ENCODE measurements at places on chromosomes 13 and 19.
A peak's percentile ranks its signal among the peaks of the same experiment; 100 is the strongest.

DNA sequence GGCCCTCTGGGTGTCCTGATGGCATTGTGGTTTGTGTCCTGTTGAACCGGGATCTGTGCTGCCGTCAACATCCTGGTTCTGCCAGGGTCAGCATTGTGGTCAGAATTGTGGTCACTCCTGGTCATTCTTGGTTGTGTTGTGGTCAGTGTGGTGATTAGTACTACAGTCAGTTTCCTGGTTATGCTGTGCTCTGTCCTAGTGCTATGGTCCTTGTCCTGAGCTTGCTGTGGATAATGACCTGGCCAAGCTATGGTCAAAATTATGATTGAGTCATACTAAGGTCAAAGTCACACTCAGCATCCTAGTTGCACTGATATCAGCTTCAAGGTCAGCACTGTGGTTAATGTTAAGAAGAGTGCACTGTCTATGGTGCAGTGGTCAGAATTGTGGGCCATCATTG is 4.5 kb upstream of the OLFM2 start:
- DNase-seq: no peak

GRCh38 chr19:14149509-14149994 is 13.2 kb upstream of the ASF1B start:
- no peak for DNase-seq

- DNase-seq: no peak
These were observed 130.1 kb downstream of the SLITRK1 start for GRCh38 chr13:83752141-83752540.

DNA sequence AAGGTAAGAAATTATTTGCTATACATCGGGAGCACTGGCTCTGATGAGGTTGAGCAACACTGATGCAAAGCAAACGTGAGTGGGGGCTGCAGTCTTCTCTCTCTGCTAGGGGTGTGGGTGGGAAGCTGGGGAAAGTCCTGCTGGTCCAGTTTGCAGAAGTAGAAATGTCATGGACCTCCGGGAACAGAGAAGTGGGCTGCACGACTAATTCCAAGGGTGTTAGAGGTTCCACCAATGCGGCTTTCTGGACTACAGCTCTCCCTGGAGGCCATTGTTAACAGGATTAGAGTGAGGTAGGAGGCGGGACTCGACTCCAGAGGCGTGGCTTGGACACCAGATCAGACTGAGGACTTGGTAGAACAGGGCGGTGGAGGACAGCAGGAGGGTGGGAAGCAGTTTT is 5.7 kb upstream of the FBXO27 start:
- DNase-seq: peak; percentile 26

DNA sequence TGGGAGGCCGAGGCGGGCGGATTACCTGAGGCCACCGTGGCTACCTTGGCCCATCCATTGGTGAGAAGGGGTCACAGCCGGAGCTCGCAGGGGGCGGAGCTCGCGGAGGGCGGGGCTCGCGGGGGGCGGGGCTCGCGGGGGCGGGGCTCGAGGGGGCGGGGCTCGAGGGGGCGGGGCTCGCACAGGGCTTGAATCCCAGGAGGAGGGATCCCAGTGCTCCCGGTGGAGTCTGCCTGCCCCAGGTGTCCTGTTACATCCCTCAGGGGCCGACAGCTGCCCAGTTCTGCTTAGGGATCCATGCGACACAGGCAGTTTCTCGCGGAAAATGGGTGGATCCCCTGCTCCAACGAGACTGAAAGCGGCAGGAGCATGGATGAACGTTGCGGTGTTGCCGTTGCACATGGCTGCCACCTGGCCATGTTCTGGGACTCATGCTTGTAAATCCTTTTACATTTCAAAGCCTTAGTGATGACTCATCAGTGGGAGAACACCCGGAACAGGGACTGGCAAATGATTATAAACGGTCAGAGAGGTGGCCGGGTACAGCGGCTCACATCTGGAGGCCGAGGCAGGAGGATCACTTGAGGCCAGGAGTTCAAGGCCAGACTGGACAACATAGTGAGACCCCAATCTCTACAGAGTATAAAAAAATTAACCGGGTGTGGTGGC is 25.1 kb downstream of the TMPRSS9 start:
- no peak for DNase-seq

DNA sequence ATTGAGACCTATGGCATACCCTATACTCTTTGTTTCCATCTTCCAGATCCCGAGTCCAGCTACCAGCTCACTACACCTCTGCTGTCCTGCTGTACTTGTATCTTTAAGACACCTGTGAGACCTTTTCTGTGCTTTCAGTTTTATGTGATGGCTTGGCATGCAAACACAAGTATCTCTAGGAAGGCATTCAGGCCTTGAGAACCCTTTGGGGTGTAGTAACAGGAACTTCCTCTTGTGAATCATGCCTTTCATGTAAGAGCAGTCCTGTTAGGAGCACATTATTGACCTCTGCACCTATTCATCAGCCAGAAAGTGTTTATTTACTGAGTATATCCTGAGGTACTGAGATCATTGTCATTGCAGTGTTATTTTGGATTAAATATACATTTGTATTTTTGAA is 87.0 kb upstream of the HTR2A start:
- DNase-seq: peak; percentile 18

DNA sequence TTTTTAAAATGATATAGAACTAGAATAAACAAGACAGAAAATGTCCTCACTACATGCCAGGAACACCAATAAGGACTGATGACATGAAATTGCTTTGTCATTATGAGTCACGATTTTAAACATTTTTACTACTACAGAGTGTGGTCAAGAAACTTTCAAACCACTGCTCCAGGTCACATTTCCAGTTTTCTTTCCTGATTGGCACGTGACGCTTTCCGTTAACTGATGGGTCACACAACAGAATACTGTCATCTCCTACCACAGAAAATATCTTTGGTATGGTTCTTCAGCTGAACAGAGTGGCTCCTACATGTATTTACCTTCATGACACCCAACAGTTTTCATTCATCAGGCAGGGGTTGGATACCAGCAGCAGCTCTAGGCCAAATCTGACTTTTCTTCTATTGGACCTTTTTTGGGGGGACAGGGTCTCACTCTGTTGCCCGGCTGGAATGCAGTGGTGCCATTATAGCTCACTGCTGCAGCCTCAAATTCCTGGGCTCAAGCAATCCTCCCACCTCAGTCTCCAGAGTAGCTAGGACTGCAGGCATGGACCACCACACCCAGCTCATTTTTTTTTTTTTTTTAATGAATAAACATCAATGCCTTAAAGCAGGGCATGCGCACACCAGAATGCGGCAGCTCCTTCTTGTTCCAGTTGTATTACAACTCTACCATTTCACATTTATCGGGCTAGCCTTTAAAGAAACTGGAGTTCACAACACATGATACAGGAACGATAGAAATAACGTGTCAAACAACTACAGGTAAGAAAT is 147.4 kb downstream of the RNF17 start:
- DNase-seq: no peak

GRCh38 chr13:80171096-80171495 is 169.8 kb downstream of the SPRY2 start:
- DNase-seq: no peak

- DNase-seq: no peak
These were observed 2591.7 kb upstream of the PCDH20 start for GRCh38 chr13:64007339-64007738.

- DNase-seq: no peak
These were observed 68.3 kb upstream of the SERP2 start for GRCh38 chr13:44305286-44305685.

GRCh38 chr13:46392967-46393366 is 5.9 kb upstream of the RUBCNL start:
- DNase-seq: peak; percentile 83

- no peak for DNase-seq
These were observed 11.8 kb downstream of the YIPF2 start for GRCh38 chr19:10916602-10917001.

DNA sequence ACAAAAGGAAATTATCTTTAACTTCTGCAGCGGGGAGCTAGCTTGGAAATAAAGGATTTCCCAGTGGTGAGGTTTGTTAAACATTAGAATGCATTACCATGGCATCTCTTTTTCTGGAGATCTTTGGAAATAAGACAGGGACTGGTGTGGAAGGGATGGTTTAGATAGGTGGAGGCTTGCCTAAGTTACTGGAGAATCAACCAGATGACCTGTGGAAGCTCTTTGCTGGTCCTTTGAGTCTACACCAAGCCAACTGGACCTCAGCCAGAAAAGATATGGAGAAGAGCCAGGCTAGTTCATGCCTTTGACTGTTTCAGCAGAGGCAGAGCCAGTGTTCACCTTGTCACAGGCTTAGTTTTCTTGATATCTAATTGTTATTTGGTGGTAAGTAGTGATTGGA is 134.7 kb downstream of the KCNRG start:
- no peak for DNase-seq

DNA sequence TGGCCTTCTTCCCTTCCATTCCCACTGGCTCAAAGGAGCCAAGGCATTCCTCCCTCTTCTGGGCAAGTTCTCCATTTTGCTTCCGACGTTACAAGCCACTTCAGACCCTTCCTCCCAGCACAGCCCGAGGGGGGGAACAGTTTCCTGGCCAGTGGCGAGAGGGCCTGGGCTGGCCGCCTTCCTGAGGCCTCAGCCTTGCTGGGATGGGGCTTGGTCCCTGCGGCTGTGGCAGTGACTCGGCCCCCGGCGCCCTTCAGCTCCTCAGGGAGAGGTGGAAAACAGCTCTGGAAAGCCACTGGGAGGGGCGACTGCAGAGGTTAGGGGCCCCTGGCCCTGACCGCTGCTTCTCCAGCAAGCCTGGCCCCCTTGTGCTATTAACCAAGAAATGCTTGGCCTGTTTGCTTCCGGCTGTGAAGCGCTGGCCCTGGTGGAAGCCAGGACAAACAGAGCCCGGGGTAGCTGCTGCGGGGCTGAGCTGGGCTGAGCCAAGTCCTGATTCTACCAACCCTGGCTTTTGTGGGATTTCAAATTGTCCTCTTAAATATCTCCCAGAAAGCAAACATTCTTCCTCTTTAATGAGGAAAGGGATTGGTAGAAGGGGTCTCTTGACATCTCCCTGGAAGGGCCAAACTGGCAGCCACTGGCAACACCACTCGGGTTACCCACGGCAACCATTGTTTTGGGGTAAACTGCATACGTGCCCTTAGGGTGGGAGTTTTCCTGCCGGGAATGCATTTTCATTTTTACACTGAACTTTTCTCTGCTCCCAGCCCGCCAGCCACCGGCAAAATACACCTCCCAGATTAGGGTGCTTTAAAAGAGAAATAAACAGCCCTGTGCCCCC is 38.7 kb downstream of the C13orf46 start:
- DNase-seq: no peak

GRCh38 chr13:83184819-83185218 is 697.5 kb downstream of the SLITRK1 start:
- DNase-seq: no peak

- DNase-seq: peak; percentile 76
These were observed 21.7 kb upstream of the ZNF429 start for GRCh38 chr19:21483589-21484170.

- DNase-seq: no peak
These were observed 334.6 kb downstream of the MYO16 start for GRCh38 chr13:108963846-108964600.

- no peak for DNase-seq
These were observed 49.3 kb downstream of the IRS2 start for GRCh38 chr13:109737046-109737573.

- DNase-seq: no peak
These were observed 144.2 kb upstream of the ZNF91 start for GRCh38 chr19:23539499-23539898.

DNA sequence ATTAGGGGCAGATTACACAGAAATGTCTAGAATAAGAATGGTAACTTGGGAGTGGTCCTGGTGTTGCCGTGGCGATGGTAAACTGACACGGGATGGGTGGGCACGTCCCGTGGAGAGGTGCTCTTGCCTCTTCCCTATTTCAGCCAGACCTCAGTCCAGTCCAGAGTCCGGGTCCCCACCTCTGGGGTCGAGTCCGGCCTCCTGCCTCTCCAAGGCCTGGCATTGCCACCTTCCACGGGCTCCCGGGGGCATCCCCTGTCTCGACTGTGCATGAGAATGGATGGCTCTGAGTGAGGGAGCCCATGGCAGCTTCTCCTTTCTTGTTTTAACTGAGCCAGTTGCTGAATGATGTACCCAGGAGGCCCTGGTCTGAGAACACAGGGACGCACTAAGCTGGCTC is 142.3 kb downstream of the SOX1 start:
- no peak for DNase-seq

DNA sequence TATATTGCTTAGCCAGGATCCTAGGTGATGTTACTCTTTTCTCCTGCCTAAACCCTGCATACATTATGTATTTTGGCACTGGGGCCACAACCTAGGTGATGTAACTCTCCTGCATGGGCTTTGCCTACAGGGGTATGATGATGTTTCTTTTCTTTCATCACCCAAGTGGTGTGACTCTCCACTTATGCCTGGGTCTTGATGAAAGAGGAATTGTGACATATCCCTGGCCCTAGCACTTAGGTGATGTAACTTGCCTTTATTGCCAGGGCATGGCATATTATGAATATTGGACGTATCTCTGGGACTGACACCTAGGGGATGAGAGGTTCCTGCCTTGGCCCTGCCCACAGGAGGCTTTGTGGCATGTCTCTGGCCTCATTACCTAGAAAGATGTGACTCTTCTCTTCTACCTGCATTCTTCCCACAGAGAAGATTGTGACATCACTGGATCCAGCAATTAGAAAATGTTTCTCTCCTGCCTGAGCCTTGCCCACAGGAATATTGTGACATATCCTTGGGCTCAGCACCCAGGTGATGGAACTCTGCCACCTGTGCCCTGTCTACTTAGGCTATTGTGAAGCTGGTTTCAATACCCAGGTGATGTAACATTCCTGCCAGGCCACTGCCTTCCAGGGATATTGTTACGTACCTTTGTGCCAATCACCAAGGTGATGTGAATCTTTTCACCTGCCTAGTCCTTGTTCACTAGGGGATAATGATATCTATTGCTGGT is 27.3 kb upstream of the ZNF254 start:
- DNase-seq: no peak

DNA sequence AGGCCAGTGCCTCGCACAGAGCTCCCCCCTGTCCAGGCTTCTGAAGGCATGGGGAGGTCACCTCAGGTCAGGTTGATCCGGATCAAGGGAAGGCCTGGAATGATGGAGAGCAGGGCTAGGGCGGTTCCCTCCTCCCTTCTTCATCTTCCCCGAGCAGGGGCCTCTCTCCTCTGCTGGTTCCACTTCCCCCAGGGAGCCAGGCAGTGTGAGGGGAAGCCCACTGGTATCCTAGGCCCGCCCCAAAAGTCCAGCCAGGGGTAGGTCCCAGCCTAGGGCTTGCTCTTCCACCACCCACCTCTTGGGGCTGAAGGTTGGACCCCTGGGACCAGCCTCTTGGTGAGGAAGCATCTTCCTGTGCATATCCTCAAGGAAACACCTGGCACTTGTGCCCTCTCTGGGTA is 16.4 kb upstream of the PRR19 start:
- peak; percentile 49 for DNase-seq

GRCh38 chr13:97259798-97260714 is 37.9 kb downstream of the MBNL2 start:
- DNase-seq: no peak

DNA sequence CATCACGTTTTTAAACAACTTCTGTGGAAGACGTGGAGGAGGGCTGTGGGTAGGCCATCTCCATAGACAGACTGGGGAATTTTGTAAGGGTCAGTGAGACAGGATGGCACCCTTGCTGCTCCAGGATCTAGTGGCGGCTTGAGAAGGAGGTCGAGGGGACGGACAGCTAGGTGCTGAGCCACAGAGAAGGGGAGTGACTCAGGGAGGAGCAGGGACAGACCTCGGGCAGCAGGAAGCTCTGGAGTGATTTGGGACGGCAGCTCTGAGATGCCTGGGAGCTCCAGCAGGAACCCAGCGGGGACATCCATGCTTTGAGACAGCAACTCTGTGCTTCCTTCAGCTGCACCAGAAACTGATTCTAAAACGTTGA is 169.1 kb upstream of the SOX1 start:
- DNase-seq: no peak
